Stimulated activated CD8-positive, alpha-beta memory T cell treated with anti-CD3 and anti-CD28 coated beads, Interleukin-7, amount 100 ng/mL, for 1 hour (primary cell): ENCODE measurements at places on chromosomes 5 and 9.

DNA sequence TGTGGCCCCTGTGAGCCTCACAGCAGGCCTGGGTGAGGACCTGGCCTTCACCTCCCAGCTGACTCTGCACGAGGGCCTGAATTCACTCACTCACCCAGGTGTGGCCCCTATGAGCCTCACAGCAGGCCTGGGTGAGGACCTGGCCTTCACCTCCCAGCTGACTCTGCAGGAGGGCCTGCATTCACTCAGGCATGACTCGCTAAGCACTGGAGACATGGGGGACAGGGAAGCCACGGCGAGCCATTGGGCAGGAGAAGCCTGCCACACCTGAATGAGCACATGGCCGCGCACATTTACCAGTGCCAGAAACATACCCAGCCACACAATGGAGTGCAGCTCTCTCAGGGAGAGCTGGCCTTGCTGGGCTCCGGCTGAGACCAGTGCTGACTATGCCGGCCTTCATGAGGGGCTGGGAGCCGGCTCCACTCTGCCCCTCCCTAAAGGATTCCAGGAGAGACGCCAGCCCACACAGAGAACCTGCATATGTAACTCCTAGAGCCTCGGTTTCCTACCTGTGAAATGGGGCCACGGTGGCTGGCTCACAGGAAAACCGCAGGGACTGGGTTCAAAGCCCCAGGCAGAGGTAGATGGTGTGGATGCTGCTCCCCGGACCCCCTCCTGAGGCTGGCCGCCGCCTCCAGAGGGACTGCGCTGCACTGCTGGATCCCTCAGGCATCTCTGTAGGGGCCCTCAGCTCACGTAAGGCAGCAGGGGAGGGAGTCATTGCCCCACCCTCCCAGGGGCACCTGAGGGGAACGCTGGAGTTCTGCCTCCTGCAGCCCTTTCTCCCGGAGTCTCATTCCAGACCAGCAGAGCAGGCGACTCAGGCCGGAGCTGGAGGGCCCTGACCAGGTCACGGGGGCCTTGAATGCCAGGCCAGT is 7.2 kb downstream of the ADAMTS2 start:
- no peak for DNase-seq

DNA sequence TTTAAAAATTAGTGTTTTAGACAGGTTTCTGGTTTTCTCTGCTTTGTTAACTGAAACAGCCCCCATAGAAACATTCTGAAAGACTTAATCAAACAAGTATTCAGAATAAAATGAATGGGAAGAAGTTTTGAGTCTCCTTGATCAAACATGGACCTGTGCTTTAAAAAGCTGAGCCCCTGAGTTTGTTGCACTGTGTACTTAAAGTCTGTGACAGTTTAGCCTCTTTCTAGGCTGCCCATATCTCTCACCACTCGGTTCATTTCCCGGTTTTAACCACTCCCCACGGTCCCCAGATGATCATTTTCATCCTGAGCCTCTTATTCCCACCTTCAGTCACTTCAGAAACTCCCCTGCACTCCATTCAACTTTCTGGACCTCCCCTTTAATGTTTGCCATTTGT is 215.9 kb upstream of the DMRT1 start:
- DNase-seq, result no peak

- no peak for DNase-seq
Observed at GRCh38 chr5:55679556-55679955, 32.6 kb downstream of the SLC38A9 start.

GRCh38 chr9:130193531-130194377 is 21.6 kb downstream of the NCS1 start:
- DNase-seq, result no peak

DNA sequence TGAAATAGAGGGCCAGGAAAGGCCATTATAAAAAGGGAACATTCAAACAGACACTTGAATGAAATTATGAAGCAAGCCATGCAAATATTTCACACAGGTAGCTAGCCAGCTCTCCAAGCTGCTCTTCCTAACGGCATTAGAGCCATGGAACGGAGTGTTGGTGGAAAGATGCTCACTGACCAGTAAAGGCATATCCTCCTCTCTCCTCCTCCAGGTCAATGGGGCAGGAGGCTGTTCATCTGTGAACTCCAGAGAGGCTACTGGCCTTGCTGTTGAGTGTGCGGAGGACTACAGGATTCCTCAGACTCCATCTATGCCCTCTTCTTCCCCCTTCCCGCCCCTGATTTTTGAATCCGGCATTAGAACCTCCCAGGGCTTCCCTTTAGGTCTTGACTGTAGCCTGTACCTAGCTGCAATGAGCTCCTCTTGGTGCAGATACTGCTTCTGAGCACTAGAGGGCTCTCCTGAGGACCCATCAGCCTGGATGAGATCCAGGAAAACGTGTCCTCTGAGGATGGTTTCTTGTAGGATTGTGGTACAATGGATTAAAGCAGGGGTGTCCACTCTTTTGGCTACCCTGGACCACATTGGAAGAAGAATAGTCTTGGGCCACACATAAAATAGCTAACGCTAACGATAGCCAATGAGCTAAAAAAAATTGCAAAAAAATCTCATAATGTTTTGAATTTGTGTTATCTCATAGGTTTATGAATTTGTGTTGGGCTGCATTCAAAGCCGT is 162.2 kb downstream of the SREK1 start:
- no peak for DNase-seq

DNA sequence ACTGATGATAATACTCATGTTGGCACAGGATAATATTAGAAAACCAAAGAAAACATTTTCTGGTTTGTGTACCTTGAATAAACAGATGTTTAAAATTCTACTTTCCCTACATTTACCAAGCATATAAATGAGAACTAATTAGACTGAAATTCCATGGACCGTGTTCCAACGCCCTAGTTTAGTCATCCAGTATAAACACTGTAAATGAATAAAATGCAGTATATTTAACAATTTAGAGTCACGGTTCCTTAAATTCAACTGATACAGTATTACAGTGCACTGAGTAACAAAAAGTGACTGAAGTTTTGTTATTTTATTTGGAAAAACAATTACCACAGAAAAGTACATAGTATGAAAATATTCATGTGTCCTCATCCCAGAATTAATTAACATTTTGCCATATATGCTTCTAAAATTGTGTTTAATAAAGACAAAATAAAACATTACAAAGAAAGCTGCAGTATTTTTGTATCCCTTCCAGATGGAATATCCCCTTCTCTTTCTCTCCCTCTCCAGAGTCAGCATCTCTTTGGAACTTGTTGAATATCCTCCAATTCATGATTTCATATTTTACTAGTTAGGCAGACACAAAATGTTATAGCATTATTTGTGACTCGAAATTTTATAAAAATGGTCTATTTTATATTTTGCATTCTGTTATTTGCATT is 112.5 kb downstream of the HMHB1 start:
- no peak for DNase-seq

GRCh38 chr5:158880483-158881001 is 219.2 kb downstream of the EBF1 start:
- no peak for DNase-seq

DNA sequence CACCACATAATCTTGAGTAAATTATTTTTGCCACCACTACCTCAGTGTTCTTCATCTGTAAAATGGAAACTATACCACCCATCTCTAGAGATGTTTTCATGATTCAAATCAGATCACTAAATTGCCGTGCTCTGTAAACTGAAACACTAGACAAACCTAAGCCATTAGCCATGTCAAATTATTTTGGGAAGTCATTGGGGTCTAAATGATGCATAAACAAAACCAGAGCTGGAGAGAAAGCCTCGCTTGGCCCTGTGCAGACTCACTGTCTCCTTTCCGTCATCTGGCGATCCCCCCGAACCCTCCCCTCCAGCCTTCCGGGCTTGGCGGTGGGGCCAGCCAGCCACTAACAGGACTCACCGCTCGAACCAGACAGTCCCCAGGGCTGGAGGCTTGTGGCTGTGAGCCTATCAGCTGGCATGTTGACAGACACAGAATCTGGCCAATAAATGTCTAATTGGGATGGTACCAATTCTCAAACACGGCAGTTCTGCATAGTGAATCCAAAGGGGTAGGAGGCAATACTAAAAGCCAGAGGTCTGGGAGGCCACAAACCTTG is 256.5 kb downstream of the SEC61B start:
- DNase-seq, result no peak

- no peak for DNase-seq
Observed at GRCh38 chr5:55220433-55221185, 6.5 kb downstream of the MCIDAS start.

GRCh38 chr9:91845879-91846278 is 104.1 kb downstream of the ROR2 start:
- no peak for DNase-seq

DNA sequence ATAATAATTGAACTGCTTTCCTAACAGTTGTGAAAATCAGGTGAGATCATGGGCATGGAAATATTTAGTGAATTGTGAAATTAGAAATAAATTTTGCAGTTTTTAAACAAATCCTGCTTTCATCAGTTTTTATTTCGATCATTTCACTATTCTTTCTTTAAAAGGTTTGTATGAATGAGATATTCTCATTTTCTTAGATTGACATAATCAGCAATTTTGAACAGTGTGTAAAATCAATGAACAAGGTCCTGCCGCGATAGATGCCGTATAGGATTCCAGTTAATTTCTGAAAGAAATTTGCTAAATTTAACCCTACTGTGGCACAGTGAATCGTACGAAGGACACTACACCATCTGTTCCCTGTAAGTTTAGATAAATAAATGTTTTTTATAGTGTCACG is 7.5 kb downstream of the RAD23B start:
- DNase-seq, result no peak

GRCh38 chr9:94787266-94787665 is 60.8 kb downstream of the AOPEP start:
- no peak for DNase-seq

DNA sequence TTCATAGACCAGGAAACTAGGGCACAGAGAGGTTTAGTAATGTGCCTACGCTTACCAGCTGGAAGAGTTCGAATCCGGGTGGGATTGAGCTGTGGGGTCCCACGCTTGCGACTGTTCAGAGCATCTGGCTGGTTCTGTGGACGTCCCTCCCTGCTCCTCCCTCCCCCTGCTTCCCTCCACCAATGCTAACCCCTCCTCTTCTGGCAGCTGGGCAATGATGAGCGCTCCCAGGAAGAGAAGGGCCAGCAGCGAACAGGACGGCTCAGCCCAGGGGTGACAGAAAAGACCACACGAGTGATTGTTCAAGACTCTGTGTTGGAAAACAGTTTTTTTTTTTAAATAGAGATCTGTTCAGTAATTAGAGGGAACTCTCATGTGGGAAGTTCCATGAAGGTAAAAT is 6.9 kb downstream of the FAM163B start:
- DNase-seq, result no peak

DNA sequence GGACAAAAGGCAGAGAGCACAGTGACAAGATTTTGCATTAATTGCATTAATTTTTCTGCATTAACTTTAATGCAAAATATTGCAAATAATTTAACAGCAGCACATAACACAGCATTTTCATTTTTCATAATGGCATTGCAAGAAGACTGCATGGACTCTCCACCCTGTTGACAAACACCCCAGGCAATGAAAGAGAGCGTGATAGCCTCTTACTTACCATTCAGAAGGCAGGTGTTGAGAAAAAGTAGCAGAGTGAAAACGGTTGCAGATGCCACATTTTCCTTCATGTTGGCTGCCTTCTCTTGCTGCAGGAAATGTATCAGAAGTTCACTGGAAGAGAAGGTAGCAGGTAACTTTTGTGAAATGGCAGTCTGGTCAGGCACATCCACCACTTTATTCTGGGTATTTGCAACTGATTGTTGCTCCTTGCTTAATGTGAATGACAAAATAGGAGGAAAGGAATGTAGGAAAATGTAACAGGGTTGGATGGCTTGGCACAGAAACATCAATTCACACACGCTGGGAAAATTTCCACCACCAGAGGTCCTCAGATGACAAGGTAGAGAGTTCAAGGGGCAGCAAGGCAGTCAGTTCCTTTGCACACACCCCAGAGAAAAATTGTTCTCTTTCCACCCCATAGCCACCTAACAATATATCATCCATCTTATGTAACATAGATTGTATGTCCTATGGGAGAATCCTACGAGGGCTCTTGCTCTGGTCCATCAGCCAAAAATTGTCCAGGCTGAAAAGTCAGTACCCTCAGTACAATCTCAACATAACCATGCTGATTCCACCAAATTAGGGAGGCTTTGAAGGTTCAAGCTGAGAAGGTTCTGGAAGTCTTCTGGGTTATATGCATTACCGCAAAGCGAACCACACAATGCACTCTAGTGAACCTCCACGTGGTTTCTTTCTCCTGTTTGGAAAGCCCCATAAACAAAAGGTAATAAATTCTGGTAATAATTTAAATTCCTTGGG is 41.9 kb upstream of the AGXT2 start:
- peak; percentile 25 for DNase-seq

- DNase-seq, result no peak
Observed at GRCh38 chr5:73280386-73280785, 107.4 kb downstream of the TMEM174 start.

GRCh38 chr5:10834695-10835094 is 73.7 kb upstream of the DAP start:
- no peak for DNase-seq

DNA sequence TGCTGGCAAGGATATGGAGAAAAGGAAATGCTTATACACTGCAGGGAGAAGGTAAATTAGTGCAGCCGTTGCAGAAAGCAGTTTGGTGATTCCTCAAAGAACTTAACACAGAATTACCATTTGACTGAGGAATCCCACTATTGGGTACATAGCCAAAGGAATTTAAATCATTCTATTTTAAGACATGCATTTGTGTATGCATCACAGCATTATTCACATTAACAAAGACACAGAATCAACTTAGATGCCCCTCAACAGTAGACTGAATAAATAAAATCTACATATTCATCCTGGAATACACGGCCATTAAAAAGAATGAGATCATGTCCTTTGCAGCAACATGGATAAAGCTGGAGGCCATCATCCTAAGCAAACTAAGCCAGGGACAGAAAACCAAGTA is 510.1 kb upstream of the CDH9 start:
- no peak for DNase-seq

GRCh38 chr5:172768573-172769341 is 2.2 kb downstream of the DUSP1 start:
- DNase-seq, result no peak

DNA sequence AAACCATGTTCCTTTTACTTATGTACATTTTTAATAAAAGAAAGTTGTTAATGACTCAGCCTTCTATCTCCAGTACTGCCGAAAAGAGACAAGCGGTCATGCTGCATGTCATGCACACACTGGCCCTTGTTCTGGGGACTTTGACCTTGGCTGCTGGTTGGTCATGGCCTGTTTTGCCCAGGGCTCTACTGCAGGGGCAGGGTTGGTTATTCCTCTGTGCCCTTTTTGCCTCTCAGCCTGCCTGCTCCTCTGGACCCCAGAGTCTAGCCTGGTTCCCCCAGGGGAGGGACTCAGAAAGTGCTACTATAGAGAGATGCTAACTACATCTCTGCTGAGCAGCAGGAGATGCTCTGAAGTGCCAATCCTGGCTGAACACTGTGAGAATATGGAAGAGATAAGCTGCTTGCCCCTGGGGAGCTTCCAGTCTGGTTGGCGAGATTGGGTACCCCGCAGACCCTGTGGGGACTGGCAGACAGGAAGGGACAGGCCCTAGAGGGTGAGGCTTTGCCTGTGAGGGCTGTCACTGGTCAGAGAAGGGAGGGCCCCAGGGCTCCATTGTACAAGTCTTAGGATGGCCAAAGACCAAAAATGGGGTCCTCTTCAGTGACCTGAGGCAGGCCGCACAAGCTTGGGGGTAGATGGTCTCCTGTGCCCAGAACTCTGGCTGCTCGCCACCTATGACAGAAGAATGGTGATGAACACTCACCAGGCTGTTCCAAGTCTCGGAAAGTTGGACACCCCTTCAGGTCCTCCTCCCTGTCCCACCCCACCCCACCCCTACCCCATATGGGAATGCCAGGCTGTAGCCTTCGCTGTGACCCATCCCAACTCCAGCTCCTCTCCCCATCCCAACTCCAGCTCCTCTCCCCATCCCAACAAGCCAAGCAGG is 14.3 kb downstream of the IRF1 start:
- no peak for DNase-seq

- no peak for DNase-seq
Observed at GRCh38 chr5:995318-995717, 13.3 kb upstream of the NKD2 start.
